DMS153 (cell line): ENCODE measurements at places on chromosomes 3 and 15.

GRCh38 chr3:5846261-5846660 lies 658.8 kb downstream of the EDEM1 start:
- DNase-seq = no peak

GRCh38 chr3:124281453-124282316 lies 289.8 kb upstream of the ROPN1 start:
- DNase-seq = peak; percentile 44

GRCh38 chr3:114418107-114418506 lies 124.3 kb downstream of the TIGIT start:
- DNase-seq = no peak

DNA sequence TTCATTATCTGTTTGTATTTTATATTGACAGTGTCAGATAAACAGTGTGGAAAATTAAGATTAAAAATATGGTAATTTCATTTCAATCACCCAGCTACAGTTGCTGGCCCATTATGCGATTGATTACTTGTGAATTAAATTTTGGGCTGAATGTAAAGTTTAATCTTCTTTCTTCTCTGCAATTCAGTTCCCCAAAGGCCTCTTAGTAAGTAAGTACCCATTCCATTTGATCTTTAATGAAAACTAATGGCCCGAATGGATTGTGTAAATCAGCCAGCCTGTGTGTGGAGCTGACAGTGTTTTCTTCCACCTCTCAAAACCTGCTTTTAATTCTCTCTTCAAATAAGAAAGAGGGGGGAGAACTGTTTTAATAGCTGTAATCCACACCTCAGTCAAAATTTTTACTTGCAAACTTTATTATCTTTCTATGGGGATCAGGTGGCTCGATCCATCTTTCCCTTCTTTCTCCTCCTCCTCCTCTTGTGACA lies 307.1 kb downstream of the IL20RB start:
- no peak for DNase-seq
